ENCODE measurements at places on chromosomes 7 and 10.

DNA sequence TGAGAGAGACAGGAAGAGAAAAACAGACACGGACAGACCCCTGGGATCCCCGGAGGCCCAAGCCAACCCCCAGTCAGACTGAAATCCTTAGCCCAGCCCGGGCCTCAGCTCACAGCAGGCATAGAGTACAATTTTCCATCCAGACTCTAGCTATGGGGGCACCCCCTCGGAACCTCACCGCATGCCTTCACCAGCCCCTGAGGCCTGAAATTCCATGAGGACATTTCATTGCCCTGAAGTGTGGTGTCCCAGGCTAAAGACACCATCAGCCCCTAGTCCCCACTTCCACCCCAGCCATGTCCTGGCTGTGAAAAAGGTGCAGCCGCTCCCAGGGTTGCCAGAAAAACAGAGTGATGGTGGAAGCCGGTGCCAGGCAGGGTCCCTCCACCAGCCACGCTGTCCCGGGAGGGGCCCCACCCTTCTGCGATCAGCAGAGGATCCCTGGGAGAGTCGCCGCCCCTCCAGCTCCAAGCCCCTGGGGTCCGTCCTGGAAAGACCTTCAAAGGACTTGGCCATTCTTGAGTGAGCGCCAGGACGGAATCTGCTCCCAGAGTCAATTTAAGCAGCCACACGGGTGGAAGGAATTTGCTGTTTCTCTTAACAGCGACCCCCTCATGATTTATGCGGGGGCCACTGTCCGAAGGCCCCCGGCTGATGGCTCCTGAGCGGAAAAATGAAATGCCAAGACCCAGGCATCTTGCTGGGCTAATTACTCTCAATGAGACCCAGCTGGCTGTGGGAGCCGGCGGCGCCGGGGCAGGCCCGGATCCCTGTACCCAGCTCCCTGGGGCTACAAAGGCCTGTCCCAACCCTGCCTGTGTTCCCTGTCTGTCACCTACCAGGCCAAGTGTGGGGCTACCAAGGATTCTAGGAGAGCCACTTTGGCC is 23.2 kb downstream of the MYL10 start:
- no peak for DNase-seq

- peak; percentile 67 for DNase-seq
Observed at GRCh38 chr10:86958901-86959736, 720 bp downstream of the SNCG start.

- DNase-seq = no peak
Observed at GRCh38 chr7:151110236-151110940, 24.1 kb downstream of the AGAP3 start.

GRCh38 chr7:121259826-121260225 is 69.0 kb upstream of the WNT16 start:
- DNase-seq = no peak

- DNase-seq = no peak
Observed at GRCh38 chr10:71708897-71709882, 10.4 kb downstream of the C10orf105 start.

DNA sequence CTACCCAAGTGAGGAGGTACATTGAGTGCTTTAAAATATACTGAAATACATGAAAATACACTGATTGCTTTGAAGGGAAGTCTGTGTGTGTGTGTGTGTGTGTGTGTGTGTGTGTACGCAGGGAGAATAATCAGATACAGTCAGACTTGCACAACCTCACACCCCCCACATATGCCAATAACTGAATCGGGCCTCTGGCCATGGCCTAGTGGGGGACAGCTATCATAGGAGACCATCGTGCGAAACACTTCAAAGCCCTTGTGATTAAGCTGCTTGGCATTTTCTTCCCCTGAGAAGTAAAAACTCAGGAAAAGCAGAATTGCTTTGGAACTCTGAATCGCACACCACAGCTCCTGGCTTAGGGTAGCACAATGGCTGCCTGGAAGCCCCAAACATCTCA is 135.1 kb downstream of the C10orf105 start:
- DNase-seq = peak; percentile 89

DNA sequence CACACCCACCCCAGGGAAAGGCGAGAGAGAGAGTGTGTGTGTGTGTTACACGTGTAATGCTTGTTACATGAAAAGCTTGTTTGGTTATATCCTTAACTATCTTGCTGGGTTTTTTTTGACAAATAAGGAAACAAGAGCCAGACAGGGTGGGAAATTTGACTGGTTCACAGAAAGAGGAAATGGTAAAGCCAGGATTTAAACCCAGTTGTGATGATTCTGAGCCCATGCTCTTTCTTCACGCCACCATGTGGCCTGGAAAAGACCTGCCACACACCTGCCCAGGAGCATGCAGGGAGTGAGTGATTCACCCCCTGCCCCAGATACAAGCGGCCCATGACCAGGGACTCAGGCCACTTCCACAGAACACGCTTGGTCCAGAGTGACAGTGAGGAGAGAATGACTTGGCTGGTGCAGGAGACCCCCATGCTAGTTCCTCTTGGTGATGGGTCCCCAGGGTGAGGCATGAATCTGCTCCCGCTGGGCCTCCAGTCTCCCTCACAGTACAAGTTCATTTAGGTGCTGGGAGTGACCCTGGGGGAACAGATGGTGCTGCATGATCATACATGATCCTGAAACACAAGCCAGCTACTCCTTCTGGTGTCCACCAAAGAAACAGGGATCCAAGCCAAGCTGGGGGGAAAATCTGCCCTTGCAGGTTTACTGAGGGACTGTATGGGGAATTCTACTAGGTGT is 21.0 kb upstream of the EIF5AL1 start:
- DNase-seq = no peak

- no peak for DNase-seq
Observed at GRCh38 chr10:125076121-125076825, 84.1 kb downstream of the CTBP2 start.

- no peak for DNase-seq
Observed at GRCh38 chr10:118913825-118914224, 115.7 kb upstream of the NANOS1 start.

GRCh38 chr10:13019280-13019679 is 17.8 kb upstream of the CCDC3 start:
- no peak for DNase-seq

- DNase-seq = no peak
Observed at GRCh38 chr10:89043052-89043451, 52.5 kb downstream of the FAS start.

DNA sequence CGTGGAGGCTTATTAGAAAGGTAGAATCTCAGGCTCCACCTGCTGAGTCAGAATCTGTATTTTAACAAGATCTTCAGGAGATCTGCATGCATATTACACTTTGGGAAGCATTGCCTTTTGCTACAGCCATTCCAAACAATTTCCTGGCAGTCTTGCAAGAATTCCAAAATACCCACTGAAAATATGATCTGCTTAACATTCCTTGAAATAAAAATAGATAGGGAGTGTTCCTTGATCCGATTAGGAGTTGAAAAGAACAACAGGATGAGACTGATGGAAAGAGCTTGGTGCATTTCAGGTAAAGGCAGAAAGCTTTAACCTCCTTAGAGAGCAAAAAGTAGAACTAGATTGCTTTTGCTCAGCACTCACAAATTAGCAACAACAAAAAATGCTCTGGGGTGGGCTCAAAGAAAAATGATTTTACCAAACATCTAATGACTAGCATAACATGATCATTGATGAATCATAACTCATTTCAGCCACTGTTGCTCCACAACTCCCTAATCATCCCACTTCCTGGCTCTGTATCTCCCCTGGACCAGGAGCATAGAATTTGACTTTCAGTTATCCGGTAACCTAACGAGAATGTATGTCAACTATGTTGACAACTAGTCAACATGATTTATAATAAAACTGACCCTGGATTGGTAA is 115.2 kb downstream of the RNLS start:
- DNase-seq = no peak

- DNase-seq = peak; percentile 60
Observed at GRCh38 chr10:31622978-31623377, 304.0 kb downstream of the ZEB1 start.

- no peak for DNase-seq
Observed at GRCh38 chr10:79065091-79065551, 3.6 kb upstream of the ZMIZ1 start.

DNA sequence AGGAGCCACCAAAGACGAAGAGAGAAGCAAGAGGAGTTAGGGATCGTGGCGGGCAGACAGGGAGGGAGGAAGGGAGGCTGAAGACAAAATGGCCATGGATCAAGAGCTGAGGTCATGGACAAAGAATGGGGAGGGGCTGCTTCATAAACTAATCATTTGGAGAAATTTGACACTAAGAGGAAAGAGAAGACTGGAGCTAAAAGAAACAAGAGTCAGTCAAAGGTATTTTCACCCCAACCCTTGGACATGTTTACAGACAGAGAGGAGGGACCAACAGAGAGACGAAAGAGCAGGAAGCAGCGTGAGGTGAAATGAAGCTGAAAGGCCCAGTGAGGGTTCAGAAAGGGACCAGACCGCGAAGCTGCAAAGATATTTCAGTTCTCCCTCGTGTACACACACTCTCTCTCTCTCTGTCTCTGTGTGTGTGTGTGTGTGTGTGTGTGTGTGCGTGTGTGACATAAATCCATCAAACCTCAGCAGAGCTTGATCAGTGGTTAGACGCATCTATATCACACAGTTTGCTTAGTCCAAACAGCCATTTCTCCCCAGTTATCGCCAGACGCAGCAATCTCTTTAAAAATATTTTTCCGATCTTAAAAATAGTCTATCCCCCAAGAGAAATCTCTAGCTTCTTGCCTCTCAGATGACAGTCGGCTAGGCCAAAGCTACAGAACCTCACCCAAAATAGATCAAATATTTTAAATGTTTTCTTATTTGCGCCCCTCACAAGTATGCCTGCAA is 12.5 kb upstream of the CALD1 start:
- peak; percentile 86 for DNase-seq

GRCh38 chr10:53748319-53748718 is 975.7 kb upstream of the MBL2 start:
- no peak for DNase-seq

GRCh38 chr7:122046402-122046801 is 97.6 kb downstream of the AASS start:
- DNase-seq = no peak

GRCh38 chr10:13066527-13066926 is 33.4 kb upstream of the OPTN start:
- no peak for DNase-seq

DNA sequence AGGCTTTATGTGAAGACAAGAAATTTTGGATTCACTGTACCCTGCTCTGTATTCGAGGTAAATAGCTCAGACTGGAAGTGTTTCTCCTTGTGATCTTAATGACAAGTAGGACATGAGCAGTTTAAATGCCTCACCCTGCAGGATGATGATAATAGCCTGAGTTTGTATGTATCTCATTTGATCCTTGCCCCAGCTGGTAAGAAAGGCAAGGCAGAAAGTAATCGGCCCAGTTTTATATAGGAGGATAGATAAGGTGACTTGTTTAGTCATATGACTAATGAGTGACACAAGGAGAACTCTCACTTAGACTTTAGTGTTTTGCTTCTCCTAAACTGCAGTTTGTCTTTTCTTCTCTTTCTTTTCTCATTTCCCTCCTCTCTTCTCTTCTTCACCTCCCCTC is 372.6 kb downstream of the PHF14 start:
- DNase-seq = no peak

DNA sequence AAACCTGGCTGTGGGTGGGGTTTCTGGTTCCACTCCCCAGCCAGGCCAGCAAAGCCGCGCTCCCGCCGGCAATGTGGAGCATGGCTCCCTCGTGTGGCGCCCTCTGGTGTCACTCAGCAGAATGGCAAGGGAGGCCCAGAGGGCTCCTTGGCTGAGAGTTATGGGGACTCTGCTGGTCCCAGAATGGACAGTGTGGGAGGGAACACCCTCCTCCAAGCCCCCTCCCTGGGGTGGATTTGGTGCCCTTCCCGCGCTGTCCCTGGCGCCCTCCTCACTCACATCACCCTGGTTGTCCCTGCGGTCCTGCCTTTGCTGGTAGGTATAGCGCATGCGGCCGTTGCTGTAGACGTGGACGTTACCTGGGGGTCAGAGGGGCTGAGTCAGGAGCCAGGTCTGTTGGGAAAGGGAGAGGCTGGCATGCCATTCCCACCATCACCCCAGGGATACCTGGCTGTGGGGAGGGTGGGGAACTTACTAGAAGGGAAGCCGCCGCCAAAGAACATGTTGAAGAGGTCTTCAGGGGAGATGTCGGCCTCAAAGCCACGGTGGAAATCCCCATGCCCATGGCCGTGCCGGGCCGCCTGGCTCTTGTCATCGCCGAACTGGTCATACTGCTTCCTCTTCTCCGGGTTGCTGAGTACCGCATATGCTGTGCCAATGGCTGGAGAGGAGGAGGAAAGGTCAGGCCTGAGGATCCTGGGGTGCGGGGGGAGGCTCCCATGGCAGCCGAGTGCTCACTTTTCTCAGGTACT is 14.0 kb downstream of the DNAJB12 start:
- DNase-seq = peak; percentile 75

GRCh38 chr7:159147246-159147645 is 2.6 kb upstream of the VIPR2 start:
- DNase-seq = no peak

DNA sequence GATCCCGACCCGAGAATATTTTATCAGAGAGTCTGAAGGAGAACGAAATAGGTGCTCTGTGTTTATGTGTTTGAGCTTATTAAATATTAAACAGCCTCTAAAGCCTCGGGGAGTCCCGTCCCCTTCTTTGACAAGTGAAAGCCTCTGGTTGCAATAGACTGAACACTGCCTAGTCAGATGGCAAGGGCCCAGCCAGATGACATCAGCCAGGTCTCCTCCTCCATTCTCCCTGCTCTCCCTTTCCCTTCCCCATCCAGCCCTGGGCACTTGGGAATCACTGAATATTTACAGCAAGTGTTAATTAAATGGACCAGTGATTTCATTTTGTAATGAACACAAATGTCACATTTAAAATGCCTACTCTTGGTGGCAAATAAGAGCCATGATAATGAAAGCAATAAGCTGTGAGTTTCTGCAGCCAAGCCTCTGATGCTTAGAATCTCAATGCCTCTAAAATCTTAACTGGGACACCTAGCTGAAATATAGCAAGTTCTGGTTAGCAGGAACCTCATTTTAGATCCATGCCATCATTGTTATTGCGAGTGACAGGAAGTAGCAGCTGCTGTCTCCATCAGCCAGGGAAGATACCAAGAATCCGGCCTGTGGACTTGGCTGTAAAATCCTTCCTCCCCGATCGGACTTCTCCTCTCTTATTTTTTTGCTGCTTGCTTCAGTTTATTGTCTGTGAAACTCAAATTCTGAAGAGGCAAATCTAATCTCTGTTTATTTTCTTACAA is 202.1 kb downstream of the PRPF18 start:
- peak; percentile 58 for DNase-seq

- no peak for DNase-seq
Observed at GRCh38 chr7:159109653-159110035, 35.0 kb downstream of the VIPR2 start.

- DNase-seq = no peak
Observed at GRCh38 chr7:94351703-94352102, 43.0 kb upstream of the COL1A2 start.

- DNase-seq = no peak
Observed at GRCh38 chr7:50974240-50974639, 191.5 kb upstream of the GRB10 start.

GRCh38 chr10:110843031-110843430 is 28.7 kb upstream of the PDCD4 start:
- no peak for DNase-seq

DNA sequence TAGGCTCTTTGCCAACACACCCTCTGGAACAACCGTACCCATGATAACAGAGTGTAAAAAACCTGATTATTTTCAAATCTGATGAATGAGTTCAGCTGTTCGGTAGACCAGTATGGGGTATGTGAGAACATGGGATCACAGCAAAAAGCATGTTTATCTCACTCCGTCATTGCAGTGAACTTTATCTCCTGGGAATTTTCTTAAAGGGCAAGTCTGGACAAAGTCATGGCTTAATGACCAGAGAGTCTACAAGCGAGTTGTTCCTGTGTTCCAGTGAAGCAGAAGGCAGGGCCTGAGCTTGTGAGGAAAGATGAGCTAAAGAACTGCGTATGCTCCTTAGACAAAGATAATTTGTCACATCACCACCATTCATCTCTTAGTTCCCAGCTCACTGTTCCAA is 219.7 kb downstream of the TRIL start:
- peak; percentile 45 for DNase-seq
